Stimulated activated CD4-positive, alpha-beta T cell treated with anti-CD3 and anti-CD28 coated beads, TNF-alpha, amount 100 ng/mL, for 1 hour (primary cell): ENCODE measurements at places on chromosomes 2 and 18.

DNA sequence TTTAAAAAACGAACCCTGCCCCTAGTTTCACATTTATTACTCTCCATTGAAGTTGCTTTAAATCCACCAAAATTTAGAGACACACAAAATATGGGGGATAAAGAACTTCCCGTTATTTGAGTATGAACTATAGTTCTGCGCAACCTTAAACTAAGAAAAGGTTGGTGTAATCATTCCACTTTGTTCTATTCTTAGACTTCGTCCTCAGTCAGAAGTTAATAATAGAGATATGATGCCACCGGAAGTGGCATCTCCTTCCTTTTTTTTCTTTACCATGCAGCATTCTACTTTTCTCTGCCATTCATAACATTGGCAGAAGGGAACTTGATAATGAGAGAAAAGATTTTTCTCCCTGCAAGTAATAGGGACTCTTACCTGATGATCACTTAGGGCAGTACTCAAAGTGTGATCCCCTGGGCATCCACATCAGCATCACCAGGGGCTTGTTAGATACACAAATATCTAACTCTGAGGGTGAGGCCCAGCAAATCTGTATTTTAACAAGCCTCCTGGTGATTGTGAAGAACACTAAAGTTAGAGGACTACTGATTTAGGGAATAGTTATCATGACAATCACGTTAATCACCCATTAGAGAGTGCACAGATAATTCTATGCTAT is 147.7 kb upstream of the DTNA start:
- no peak for DNase-seq

DNA sequence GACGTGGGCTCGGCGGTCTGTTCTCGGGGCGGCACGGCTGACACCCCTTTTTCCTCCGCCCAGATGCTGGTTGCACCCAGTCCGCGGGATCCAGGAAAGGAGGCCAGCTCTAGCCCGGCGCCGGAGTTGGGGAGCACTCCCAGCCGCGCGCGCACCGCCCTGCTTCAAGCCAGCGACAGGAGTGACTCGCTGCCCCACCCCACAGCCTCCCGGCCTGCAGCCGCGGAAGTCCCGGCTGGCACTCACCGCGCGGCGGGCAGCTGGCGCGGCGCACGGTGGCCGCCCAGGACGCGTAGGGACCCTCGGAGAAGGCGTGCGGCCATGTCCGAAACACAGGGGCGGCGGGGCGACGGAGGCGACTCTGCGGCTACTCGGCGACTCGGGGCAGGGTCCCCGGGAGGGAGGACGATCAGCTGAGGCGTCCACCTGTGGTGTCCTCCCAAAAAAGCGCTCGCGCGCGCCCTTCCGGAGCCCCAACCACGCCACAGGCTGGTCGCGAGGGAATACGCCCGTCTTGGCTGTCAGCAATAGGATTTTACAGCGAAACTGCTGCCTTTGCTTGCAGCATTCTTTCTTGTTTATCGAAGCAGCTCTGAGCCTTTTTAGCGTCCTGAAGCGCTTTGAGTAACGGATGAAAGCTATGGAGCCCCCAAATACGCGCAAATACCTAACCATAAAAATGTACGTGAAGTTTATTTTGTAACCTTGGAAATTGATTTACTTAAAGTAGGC is at the start of gene ACADL:
Gene ACADL, minus strand, starts transcription at position 507 of the 732 bp plus-strand sequence. Its CDS starts 184 bp downstream, at position 323.
- no peak for DNase-seq

DNA sequence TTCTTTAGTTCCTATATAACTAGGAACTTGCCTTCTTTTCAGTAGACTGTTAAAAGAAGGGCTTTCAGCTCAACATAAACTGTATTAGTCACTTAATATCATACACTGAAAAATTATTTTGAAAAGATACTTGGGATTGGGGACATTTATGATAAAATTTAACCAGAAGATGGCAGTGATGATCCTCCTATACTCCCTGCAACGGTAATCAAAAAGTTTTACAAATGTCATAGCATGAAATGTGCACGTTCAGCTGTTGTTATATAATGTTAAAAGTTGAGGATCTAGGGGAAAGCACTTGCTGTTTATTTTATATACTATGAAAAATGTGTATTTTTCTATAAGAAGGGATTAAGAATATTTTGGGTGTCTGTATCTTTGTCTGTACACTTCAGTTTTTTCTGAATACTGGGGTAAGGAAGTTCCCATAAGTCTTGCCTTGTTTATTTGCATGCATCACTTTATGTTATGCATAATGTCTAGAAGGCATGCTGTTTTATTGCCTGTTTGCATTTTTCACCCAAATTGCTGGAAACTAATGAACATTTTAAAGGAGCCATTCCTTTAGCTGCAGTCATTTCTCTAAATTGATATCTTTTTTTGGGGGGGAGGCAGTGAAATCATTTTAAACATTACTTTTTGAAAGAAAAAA is 19.0 kb downstream of the DYNC1I2 start:
- DNase-seq = no peak

DNA sequence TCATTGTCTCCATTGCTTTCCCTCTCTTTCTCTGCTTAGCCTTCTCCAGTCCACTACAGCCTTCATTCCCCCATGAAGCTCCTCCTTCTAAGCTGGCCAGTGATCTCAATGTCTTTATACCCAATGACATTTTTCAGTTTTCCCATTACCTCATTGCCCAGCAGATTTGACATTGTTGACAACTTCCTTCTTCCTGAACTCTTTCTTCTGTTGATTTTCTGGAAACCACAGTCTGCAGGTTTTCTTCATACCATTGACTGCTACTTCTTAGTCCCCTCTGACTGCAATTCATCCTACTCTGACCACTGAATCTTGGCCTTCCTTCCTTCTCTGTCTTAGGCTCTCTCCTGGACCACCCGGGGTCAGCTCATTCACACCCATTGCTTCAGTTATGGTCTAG is 22.9 kb upstream of the SPP2 start:
- DNase-seq = no peak

GRCh38 chr18:32769071-32769585 is 3.7 kb downstream of the KLHL14 start:
- no peak for DNase-seq

GRCh38 chr2:72274380-72274797 is 126.7 kb upstream of the CYP26B1 start:
- DNase-seq = no peak

DNA sequence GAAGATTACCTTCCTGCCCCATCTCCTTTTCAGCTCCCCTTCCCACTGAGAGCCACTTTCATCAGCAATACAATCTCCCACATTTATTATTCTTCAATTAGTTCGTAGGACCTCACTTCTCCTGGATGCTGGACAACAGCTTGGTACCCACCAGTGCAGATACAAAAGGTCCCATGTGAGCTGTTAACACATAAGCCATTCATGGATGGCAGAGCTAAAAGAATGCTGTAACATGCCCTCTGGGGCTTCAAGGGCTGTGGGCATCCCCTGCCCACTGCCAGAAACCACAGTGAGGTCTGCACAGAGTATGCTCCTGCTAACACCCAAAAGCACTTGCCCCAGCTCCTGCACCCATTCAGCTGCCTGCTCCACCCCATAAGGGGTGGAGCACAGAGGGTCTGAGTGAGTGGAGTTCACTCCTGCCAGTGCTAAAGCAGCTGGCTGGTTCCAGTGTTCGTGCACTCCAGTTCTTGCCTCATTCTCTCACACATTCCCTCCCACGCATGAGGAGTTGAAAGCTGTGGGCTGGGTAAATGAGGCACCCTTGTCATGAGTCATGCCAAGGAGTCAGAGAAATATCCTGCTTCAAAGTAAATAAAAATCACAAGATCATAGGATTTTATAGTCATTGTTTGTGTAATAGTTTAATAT is 305.9 kb upstream of the TMEFF2 start:
- no peak for DNase-seq

- no peak for DNase-seq
These were observed 262.9 kb upstream of the CDH2 start for GRCh38 chr18:28439870-28440269.

DNA sequence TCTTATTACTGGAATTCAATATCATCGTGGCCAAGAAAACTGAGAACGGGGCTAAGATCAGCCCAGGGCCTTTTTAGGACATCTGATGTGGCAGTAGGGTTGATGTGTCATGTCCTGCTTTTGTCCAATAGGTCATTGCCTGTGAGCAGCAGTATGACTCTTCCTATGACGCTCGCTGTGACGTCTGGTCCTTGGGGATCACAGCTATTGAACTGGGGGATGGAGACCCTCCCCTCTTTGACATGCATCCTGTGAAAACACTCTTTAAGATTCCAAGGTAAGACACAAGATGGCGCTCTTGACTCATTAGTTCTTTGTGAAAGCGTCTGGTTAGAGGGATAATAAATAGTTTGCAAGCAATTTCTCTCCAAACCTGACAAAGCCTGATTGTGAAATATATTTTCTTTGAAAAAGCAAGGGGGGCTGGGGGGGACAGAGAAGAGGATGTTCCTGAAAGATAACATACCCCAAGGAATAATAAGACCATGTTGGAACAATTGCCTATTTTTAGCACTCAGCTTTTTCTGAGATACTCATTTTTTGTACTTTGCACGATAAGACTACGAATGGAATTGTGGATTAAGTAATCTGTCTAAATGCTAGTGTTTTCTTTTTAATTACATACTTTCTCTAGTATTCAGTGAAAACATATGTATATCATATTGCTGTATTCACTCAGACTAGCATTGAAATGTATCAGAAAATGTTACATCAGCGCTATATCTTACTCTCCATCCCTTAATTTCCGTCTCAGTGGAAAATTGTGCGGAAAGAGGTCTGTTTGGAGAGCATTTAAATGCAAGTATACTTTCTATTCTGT is 58.1 kb downstream of the MYO3B start:
- no peak for DNase-seq

DNA sequence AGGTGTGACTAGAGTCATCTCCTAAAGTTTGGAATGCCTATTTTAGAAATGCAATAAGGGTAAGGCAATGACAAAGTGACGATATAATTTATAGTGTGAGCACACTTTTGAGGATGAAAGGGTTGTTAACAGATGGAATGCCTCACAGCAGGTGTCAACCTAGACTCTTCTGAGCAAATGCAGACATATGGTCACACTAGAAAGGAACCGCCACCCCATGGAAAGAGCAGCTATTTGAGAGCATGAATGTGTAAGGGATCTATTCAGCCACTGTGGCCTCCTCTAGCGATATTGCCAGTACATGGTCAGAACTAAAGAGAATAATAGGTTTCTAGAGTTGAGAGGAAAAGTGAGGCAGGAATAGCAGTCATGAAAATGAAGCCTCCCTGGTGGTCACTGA is 18.5 kb downstream of the DSG2 start:
- DNase-seq = no peak

DNA sequence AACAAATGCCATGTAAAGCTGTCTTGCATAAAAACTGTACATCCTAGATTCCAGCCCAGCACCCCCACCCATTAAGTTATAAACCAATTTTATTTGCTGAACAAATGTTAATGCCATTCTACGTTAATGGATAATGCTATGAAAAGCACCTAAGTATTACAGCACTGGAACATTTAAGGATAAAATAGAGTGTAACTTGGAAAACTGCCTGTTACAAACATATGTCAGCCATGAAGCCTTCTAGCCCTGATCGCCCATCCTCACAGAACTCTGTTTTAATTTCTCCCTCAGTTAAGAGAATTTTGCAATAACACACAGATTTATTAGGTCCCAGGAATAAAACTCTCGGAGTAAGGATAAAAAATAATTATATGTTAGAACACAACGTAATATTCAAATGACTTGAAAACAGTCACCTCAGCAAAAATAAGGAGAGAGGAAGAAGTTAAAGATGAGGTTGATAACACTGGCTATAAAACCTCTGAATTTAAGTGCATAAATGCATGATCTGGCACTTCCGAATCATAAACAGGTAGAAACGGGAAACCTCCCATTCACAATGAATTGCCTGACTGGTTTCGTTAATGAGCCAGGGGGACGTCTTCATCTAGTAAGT is 308.7 kb downstream of the AFF3 start:
- no peak for DNase-seq

- DNase-seq = no peak
These were observed 11.7 kb downstream of the ARHGAP28 start for GRCh38 chr18:6741232-6741663.

DNA sequence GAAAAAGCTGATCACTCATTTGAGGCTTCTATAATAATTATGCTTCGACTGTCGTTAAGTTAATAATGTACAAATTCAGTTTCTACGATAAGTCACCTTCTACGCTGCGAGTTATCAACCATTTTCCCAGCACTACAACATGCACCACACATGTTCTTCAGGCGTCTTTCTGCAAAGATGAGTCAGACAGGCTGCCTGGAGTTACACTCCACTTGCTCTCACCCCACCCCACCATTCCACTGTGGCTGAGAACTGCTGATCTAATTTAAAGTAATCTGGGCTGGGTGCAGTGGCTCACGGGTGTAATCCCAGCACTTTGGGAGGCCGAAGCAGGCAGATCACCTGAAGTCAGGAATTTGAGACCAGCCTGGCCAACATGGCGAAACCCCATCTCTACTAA is 218.6 kb downstream of the DYM start:
- no peak for DNase-seq

- DNase-seq = no peak
These were observed 35.1 kb downstream of the MYO7B start for GRCh38 chr2:127570282-127571250.

- DNase-seq = no peak
These were observed 4.5 kb downstream of the GBX2 start for GRCh38 chr2:236163471-236164200.

GRCh38 chr18:36597636-36598035 is 231.2 kb downstream of the TPGS2 start:
- DNase-seq = no peak

- DNase-seq = no peak
These were observed 10.5 kb upstream of the CDK15 start for GRCh38 chr2:201795607-201796477.

GRCh38 chr18:77100751-77101355 is 31.7 kb downstream of the MBP start:
- peak; percentile 14 for DNase-seq

- no peak for DNase-seq
These were observed 72.5 kb upstream of the SMAD2 start for GRCh38 chr18:48002933-48003365.

- DNase-seq = no peak
These were observed 13.5 kb downstream of the LTBP1 start for GRCh38 chr2:32960238-32960637.

DNA sequence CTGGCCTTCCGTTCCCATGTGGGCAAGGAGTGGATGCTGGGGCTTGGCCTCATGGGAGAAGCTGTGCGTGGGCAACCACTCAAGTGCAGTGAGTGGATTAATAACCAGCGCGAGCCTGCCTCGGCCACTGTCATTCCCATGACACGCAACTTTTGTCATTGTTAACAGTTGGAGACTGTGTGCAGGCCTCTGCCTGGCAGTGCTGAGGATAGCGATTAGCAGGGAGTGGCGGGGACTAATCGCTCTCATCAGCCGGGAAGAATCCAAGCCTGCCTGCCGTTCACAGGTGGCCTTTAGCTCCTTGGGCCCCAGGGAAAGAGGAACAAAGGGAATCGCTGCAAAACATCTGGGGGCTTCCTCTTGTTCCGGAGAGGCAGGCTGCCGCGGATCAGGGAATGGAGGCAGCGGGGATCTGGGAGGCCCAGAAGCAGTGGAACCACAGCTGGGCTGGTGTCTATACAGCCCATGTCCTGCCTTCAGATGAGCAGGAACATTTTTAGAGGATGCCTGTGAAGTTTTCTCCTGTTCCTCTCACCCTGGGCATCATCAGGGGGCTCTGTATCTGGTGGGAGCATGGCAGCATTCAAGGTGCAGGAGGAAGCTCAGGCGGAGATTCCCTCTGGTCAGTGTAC is 53.8 kb downstream of the CTIF start:
- DNase-seq = no peak
